ENCODE measurements at places on chromosomes 13 and 19. TPM values are rescaled to one million over a fixed set of nuclear protein-coding genes. Genes with fewer than 3 reads are reported as not detected.

SYCN gene
- not detected for total RNA-seq

GRCh38 chr13:98410612-98411011 is 166.3 kb downstream of the STK24 start:
- DNase-seq = no peak

DNA sequence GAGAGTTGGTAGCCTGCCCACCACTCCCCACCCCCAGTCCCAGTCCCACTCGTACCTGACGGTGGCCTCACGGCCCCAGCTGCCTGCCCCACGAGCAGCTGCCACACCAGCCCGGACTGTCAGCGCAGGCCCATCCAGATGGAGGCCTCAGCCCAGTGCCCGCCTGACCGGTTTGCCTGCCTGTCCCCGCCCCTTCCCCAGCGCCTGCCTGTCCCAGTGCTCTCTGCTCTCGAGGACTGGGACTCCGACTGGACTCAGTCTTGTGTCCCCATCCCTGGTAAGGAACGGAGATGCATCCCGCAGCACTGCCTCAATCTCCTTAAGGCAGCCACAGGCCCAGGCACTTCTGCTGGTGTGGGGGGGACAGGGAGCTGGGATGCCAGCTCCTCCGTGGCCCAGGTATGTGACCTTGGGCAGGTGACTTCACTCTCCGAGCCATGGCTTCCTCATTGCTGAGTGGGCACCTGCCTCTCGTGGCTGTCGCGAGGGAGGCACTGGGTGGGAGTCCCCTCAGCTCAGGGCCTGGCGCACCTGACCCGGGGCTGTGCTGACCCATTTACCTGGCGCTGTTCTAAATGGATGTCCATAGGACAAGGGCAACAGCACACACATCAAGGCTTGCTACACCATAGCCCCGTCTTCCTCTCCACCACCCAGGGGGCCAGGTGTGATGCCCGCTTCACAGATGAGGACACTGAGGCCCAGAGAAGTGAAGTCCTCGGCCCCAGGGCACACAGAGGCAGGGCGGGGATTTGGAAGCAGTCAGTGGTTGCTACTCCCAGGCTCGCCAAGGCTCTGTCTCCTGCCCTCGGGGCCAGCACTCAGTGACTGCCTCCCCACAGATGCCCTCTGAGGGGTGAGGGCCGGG is at the start of gene NKPD1:
Gene NKPD1, minus strand, starts transcription at position 113 of the 868 bp plus-strand sequence. CDS start 832 bp downstream, outside the sequence.
- no peak for DNase-seq

DNA sequence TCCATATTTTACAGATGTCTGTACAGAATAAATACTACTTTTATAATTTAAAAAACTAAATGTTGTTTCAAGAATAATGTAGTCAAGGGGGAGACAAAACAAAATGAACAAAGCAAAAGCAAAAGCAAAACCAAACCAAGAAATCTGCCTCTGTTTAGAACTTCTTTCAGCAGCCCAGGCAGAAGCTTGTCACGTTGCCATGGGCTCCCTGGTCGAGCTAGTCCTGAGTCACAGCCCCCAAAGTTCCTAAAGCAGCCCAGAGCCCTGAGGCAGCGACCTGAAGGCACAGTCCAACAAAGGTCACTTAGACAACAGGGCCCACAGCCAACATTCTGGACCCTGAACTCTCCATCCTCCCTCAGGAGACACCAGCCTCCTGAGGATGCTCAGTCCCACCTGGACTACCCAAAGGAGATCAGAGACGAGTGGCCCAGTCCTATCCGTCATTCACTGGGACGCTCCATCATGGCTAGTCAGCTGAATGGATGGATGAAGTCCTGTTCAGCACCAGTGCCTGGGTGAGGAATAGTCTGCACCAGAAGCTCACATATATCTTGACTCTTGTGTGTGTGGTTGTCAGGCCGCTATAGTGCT is 41.7 kb downstream of the SIAH3 start:
- DNase-seq = no peak

DNA sequence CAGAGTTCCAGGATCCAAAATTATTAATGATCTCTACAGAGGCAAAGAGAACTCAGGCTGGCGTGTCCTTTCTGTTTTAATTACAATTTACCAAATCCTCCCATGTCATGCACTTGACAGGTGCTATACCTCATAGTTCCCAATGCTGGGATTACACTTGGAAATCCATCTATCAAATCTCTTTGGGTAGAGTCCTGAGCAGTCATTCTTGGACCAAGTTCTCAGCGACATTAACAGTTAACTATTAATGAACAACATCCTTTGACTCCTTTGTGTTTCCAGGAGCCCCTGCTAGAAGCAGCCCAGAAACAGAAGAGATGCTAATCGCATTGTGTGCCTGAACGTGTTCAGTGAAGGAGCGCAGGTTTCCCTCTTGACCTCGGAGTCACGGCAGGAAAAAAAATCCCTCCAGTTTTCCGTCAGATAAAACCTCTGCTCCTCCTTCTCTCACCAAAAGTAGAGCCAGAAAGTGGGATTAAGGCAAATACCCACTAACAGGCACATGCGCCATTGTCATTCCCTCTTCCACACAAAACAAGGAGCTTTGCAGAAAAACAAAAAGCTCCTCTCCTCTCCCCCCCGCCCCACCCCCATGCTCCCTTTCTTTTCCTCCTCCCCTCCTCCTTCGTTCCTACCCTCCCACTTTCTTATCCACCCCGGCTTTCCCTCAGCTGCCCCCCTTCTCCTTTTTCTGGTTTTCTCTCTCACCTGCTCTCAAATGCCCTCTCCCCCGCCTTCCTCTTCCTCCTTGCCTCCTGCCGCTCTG is 224.7 kb downstream of the ZIC5 start:
- DNase-seq = no peak

DNA sequence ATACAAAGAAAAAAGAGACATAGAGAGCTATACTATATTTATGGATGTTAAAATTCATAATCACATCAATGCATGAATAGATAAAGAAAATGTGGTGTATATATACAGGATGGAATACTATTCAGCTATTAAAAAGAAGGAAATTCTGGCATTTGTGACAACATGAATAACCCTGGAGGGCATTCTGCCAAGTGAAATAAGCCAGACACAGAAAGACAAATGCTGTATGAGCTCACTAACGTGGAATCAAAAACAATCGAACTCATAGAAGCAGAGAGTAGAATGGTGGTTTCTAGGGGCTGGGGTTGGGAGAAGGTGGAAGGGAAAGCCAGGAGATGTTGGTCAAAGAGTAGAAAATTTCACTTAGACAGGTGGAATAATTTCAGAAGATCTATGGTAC is 24.0 kb downstream of the UTP14C start:
- no peak for DNase-seq

LGALS16 gene
- total RNA-seq = not detected

FCAR gene
- not detected for total RNA-seq

MYO1F gene
- 289 TPM for total RNA-seq

DNA sequence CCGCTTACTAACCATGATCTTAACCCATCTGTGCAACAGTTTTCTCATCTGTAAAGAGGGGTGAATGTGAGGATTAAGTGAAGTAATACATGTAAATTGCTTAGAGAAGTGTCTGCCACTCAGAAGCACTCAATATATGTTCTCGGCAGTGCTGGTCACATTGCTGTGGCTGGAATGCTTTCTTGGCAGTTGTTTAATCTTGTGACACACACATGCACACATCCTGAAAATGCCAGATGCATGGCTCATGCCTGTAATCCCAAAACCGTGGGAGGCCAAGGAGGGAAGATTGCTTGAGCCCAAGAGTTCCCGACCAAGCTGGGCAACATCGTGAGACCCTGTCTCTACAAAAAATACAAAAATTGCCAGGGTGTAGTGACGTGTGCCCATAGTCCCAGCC is 4.9 kb upstream of the DMKN start:
- no peak for DNase-seq

CYP2F1 gene
- total RNA-seq = 0.25 TPM

GRCh38 chr13:48842316-48842715 is 133.4 kb upstream of the FNDC3A start:
- DNase-seq = no peak

DNA sequence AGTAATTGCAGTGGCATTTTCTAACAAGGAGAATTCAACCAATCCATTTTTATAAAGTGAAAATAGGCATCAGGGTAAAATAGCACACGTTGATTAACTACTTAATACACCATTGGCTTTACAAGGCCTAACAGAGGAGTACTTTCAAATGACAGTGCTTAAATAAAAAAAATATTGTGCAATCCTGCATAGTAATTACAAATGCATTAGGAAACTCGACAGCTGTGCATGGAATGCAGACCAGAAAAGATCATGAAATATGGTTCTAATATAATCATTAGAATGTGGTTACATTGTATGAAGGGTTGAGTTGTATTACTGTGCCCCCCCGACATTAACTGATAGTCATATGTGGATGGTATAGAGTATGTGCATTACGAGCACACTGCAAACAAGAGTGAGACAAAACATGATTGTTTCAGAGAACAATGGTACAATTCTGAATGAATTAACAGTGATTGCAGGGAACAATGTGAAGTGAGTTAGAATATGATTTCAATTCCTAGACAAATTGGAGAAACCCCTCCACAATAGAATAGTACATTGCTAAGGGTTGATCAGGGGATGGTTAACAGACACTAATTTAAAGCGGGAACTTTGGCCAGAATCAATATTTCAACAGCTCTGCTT is 270.6 kb downstream of the GPC5 start:
- no peak for DNase-seq

ZNF506 gene
- 32.6 TPM for total RNA-seq

GRCh38 chr13:75050419-75051046 is 431.4 kb downstream of the TBC1D4 start:
- DNase-seq = no peak

- no peak for DNase-seq
Measured at GRCh38 chr19:5035105-5035761, 66.3 kb downstream of the KDM4B start.

DNA sequence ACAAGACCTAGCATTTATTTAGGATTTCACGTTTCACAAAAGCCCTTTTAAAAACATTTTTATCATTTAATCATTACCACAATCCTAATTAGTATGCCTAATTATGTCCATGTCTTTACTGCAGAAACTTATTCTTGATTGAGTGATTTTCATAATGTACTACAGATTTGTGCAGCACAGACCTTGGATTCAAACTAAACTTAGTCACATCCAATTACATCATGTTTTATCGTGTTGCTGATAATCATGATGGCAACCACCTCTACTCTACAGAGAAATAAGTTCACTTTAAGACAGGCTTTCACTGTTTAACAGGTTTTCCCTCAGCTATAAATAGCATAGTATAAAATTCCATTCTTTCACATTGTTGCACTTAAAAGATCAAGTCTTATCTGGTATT is 240.9 kb upstream of the RFC3 start:
- DNase-seq = no peak

CACNG7 gene
- not detected for total RNA-seq

DNA sequence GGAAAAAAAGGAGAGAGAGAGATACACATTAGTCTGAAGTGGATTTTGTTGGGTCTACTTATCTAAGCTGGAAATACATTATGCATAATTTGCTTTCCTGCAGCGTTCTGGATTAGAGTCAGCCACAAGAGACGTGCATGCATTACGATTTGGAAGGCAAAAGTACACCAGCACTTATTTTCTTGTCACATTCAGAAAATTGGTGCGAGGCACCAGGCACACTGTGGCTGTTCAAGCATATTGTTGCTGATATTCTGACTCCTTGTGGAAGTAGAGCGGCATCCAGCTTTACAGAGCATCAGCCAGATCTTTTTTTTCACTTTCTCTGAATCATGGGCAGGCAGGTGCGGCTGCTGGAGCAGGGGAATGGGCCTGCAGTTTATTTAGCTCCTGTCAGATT is 905.6 kb upstream of the SPRY2 start:
- DNase-seq = no peak

DNA sequence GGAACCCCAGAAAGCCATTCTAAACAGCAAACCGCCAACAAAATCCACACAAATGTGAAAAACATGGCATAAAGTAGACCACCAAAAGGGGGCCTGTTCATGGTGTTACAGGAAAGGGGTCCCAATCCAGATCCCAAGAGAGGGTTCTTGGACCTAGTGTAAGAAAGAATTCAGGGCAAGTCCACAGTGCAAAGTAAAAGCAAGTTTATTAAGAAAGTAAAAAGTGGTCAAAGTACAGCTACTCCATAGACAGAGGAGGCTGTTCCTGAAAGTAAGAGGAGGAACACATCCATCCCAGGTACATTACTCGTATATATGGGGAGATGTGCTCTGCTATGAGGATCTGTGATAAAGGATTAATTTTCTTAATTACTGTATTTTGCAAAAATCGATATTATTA is 67.8 kb upstream of the SLC15A1 start:
- no peak for DNase-seq

KLF1 gene
- total RNA-seq = not detected

DNA sequence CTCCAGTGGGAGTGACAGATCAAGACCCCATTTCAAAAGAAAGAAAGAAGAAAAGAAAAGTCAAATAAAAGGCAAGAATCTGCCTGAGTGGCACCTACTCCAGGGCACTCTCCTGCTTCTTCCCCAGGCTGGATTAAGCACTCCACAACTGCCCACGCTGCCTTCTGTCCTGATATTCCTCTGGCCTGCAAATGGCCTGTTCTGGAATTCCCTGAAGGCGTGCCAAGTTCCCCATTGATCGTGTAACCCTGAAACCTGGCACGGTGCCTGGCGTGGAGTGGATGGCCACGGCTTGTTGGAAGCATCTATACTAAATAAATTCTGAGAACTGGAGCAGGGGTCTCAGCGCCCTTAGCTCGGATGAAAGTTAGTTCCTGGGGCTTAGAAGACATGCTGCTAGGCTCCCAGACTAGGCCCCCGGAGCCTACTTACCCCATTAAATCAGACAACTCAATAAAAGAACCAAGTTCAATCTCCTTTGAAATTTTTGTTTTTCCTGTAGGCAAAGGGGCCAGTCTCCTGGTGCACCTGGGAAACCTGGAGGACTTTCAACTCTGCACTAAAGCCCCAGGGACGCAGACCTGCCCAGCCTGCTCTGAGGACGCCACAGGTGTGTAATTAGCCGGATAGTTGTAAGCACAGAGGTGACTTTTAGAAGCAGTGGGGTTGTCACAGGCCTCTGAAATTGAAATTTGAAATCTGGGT is 21.9 kb downstream of the ANKRD27 start:
- DNase-seq = no peak

GRCh38 chr13:88426661-88427060 is 755.5 kb downstream of the SLITRK5 start:
- no peak for DNase-seq

DNA sequence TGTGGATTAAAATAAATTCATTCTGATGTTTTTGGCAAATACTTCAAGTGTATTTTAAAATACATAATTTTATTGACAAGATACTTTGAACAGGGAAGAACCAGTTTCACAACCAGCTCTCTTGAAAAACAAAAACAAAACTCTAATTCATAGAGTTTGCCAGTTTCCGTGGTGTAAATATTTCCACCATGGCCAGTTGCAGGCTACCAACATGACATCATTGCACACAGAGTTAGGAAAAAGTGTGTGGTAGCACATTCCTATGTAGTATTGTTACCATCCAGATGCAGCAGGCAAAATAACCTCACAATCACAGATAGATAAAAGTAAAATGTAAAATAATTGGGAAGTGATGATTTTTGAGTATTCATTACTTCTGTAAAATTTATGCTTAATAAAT is 7.7 kb upstream of the RNF113B start:
- DNase-seq = no peak

GRCh38 chr19:41930322-41930722 is 2.1 kb upstream of the ERFL start:
- no peak for DNase-seq

- no peak for DNase-seq
Measured at GRCh38 chr19:38023671-38024541, 116.9 kb downstream of the SIPA1L3 start.

- no peak for DNase-seq
Measured at GRCh38 chr13:83937579-83937978, 55.3 kb upstream of the SLITRK1 start.

LGALS14 gene
- not detected for total RNA-seq

ZNF442 gene
- total RNA-seq = 0.54 TPM

Data from CD4-positive, CD25-positive, alpha-beta regulatory T cell (primary cell).